ENCODE measurements at places on chromosomes 12 and 14.

DNA sequence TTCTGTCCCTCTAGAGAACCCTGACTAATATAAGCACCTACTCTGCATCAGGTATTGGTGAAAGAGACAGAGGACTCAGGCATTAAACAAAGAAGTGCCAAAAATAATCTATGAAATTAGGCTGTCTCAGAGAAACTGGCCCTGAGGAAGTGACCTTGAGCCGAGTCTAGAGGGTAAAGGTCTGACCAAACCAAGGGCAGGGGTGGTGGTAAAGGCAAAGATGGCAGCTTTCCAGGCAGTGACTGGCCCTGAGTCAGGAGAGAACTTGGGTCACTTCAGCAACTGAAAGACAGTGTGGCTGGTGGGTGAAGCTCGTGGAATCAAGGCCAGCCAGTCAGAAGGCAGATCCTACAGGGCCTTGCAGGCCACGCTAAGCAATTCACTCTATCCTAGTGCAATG lies 30.6 kb downstream of the CDKL1 start:
- DNase-seq: no peak

DNA sequence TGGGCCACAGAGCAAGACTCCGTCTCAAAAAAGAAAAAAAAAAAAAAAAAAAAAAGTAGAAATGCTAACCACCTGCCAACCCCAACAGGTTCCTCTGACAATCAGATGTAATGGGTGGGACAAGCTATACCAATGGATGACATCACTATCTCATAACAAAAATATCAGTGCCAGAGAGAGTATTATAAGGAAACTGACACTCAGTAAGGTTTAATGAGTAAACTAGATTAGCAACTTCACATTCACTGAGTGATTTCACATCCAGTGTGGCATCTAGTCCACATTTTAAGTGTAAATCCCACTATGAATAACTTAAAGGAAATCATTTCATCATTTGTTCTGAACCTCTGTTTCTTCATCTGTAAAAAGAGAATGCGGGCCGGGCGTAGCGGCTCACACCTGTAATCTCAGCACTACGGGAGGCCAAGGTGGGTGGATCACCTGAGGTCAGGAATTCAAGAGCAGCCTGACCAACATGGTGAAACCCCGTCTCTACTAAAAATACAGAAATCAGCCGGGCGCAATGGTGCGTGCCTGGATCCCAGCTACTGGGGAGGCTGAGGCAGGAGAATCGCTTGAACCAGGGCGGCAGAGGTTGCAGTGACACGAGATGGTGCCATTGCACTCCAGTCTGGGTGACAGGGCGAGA lies 1.8 kb downstream of the SART3 start:
- no peak for DNase-seq

DNA sequence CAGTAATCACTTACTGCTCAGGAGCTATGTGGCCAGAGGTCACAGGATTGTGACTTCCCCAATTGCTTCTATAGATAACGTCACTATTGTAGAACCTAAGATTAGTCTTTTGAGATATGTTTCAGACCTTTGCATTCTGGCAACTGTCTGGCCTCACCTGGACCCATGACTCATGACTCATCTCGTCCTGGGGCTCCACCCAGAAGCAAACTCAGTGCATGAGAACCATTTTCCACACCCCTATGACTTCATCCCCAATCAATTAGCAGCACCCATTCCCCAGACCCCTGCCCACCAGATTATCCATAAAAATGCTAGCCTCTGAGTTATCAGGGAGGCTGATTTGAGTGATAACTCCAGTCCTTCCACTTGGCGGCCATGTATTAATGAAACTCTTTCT lies 186.9 kb downstream of the EMP1 start:
- no peak for DNase-seq

DNA sequence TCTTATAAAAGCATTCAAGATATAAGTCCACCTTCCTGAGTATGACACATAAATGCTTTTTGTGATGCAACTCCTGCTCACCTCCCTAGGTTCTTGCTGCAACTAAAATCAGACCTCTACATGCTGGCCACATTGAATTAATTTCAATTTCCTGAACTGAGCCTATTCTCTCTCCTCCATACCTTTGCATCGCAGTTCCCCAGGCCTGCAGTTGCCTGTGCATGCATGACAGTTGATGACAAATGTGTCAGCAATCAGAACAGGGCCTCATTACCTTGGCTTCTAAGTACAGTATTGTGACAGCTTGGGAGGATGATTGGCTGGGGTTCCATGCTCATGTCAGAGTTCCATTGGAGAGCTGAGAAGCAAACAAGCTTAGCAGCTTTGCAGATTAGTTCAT lies 3.9 kb upstream of the TM7SF3 start:
- no peak for DNase-seq
